ENCODE measurements at places on chromosomes 1 and 21.

GRCh38 chr1:147768582-147768981, 8.2 kb upstream of the GJA5 start:
- DNase-seq: no peak

DNA sequence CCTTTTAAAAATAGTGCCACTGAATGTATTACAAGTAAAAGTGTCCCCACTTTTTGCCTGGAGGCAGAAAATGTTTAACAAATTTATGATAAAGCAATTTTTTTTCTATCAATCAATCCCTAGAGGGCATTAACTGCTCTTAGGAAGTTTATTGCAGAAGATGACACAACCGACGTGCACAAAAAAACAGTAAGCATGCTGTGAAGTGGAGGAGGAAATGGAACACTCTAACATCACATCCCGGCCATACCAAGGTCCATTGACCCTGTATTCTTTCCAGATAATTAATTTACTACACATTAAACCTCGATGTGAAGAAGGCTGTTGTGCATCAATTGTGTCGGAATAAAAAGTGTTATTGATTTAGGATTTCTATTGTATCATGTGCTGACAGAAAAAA, 264.9 kb upstream of the NR5A2 start:
- DNase-seq: no peak

- no peak for DNase-seq
Observed at GRCh38 chr1:92795166-92795565, 10.3 kb upstream of the EVI5 start.

GRCh38 chr1:98333936-98334335, 327.6 kb upstream of the SNX7 start:
- DNase-seq: no peak

DNA sequence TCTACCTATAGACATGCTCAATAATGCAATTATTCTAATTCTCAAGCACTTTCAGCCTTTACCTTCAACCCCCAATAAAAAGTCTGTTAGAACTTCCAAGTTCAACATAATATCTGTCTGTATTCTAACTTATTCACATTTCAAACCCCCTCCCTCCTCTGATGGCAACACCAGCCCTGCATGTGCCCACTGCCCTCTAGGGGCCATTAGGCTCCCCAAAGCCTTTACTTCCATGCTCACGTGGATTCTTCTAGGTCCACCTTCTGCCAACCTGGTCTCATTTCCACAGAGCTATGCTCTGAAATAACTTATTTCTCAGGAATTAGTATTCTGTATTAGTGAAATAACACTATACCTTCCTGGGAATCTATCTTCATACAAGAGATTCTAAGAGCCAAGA, 22.2 kb upstream of the KPRP start:
- DNase-seq: no peak

DNA sequence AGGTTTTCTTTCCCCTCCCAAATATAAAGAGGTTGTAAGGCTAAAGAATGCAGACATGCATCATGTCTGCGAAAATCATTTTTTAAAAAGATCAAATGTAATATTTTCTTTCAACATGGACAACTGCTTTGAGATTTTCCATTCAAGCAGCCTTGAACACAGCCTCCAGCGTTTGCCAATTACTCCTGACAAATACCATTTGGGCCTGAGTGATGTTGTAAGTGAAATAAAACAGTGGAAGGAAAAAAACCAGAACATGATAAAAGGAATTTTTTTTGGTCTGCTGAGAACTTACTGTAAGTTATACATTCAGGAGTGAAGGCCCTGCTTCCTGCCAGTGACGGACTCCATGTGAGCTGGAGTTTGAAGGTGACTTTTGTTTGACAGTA, 37.2 kb downstream of the SETD4 start:
- no peak for DNase-seq

Data from retinal pigment epithelial cell (primary cell).